ENCODE measurements at places on chromosomes 3 and 15.

GRCh38 chr3:10232137-10232536, 16.1 kb upstream of the TATDN2 start:
- no peak for DNase-seq

GRCh38 chr3:155154255-155154654, 74.1 kb downstream of the MME start:
- no peak for DNase-seq

- no peak for DNase-seq
These were observed 35.4 kb upstream of the LACTB start for GRCh38 chr15:63086271-63086670.

GRCh38 chr3:70040386-70040785, 40.9 kb downstream of the SAMMSON start:
- no peak for DNase-seq

GRCh38 chr3:194986208-194987043, 284.5 kb downstream of the XXYLT1 start:
- DNase-seq: no peak

DNA sequence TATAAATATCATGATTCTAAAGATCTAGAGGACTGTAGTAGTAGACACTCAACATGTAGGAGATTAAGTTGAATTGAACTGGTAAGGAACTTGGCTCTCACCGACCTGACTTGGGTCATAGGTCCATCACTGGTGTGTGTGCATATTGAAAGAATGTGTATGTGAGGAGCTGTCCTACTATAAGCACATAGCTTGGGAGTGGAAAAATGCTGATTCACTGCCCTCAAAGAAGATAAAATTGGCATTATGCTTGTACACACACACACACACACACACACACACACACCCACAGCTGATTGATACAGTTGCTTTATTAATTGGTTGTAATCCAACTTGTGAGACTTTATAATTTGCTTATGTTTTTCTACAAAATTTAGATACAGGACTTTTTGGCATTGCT, 411.0 kb upstream of the NR2F2 start:
- DNase-seq: no peak

- DNase-seq: no peak
These were observed 33.6 kb downstream of the CD200R1L start for GRCh38 chr3:112813016-112813415.

- no peak for DNase-seq
These were observed 8.3 kb downstream of the SHC4 start for GRCh38 chr15:48955370-48955769.

DNA sequence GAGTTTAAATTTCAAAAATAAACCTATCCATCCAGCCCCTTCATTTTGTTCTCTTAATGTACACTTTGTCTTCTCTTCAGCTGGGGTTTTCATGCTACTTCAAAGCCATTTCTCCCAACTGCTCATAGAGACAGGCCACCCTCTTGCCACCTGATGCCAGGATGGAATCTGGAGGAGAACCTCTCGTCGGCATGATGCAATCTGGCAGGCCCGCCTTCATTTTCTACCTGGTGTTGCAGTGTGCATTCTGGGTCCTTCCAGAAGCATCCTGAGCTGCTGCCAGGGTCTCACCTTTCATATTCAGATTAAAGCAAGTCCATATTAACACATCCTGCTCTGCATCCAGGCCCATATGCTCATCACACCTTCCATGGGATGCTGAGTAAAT, 60.8 kb downstream of the CTNNB1 start:
- no peak for DNase-seq

- no peak for DNase-seq
These were observed 4.8 kb downstream of the SCN5A start for GRCh38 chr3:38644662-38645053.

- DNase-seq: no peak
These were observed 21.8 kb downstream of the NIPA1 start for GRCh38 chr15:22808240-22808639.

DNA sequence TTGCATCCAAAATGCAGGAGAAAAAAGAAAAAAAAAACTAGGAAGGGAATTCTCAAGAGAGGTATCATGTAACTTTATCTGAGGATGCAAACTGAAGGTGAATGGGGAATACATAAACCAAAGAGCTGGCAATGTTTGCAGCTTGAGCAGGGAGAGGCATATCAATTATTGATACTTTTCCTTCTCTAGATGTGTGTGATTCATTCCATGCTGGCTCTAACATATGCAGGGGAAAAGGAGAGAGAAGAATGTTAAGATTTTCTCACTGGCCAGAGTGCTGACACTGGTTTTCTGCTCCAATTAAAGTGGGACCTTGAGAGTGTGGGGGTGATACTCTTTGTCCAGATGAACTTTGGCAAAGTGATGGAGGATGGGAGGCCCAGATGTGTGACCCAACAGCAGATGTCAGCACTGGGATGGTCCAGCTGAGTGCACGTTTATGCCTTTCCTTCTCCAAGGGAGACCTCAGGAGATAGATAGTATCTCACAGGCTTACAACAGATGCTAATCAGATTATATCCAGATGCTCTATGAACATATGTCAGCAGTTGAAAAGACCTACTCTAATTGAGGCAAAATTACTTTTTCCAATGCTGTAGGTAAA, 50.0 kb upstream of the PSMD6 start:
- no peak for DNase-seq

DNA sequence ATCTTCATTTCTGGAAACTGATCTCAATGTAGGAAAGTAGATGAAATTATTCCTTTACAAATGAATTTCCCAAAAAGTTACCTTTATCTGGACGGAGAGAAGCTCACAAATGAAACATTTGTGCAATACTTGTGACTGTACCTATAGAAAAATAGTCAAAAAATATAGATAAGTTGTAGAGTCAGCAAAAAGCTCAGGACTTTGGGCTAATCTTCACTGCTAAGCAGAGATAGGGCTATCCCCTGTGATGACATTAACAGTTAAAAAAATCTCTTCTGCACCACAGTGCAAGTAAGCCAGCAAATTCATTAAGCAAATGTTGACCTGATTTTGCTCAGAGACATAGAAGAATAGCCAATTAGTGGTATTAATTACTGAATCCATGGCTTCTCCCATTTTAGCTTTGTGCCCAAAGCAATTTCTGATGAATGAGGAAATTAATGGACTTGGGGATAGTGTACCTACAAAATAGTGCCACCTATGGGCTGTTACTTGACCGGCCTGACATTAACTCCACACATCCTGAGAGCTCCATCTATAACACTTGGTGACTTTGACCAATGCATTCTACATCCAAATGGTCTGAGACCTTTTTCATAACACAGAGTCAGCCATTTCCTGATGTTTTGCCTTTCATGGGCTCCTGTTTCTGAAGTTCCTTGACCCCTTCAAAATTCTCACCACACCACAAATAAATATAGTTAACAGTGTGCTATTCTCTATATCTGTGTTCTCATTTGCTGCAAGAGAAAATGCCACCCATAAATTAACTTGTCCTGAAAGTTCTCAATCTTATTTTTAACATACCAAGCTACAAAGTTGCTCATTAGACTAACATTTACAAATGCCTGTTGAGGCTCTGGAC, 105.0 kb downstream of the SSR3 start:
- DNase-seq: peak; percentile 60

- DNase-seq: no peak
These were observed 80.4 kb upstream of the LRIG1 start for GRCh38 chr3:66581256-66581655.

GRCh38 chr3:25483456-25483855, 55.4 kb downstream of the RARB start:
- DNase-seq: no peak

- peak; percentile 31 for DNase-seq
These were observed 140.7 kb downstream of the MINAR1 start for GRCh38 chr15:79572691-79573404.

GRCh38 chr15:87739866-87740265, 516.7 kb downstream of the NTRK3 start:
- DNase-seq: no peak

- DNase-seq: no peak
These were observed 13.3 kb upstream of the SSUH2 start for GRCh38 chr3:8657804-8658305.

GRCh38 chr3:31262201-31262600, 270.5 kb upstream of the STT3B start:
- DNase-seq: no peak

DNA sequence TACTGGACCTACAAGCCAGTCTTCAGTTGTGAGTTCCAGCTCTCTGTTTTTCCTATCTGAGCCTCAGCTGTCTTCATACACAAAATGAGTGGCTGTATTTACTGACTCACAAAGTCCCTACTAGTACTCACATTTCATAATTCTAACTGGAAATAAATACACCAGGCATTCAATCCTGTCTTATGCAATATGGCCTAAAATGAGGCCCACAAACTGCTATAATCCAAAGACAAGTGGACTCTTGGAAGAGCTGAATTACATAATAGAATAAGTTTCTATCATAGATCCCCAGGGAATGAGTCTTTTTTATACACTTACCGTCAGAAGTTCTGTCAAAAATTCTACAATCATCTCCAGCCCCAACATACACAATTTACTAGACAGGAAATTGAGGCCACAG, 211.9 kb downstream of the LRRN1 start:
- DNase-seq: no peak

DNA sequence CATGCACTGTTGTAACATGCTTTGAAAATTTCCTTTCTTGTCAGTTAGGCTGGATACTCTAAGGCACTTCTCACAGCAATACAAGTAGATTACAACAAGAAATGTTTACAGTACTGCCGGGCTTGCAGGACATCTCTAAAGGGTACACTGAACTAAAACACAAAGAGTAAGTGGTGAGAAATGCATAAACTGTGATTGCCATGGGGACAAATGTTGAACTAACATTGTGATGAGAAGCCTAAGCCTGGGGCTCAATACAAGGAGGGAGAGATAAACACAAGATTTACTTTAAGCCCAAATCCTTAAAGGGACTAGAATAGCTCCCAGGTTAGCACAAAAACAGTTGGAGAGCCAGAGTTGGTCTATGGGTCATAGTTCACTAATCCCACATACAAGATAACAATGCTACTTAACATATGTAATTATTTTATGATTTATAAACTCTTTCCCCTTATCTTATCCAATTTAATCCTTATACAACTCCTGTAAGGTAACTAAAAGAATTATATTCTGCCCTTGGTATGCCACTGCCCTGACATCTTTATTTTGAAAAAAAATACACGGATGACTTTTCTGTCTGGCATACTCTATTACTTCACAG, 126.9 kb downstream of the THRB start:
- DNase-seq: no peak

- DNase-seq: no peak
These were observed 414.7 kb upstream of the NAALADL2 start for GRCh38 chr3:174444391-174444790.

DNA sequence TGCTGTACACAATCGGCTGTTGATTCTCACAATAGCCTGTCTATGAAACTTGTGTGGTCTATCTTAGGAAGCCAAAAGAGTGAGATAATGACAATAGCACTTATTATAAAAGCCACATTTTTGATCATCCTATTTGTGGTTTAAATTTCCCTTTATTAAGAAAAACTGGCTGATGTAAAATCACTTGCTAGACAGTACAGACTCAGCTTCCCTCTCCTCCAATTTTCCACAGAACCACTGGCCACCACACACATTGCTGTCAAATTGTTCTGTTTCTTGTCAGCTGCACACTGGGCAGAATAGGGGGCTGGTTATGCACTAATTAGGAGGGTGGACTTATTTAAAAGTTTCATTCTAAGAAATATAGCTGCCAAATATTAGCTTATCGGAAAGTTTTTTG, 425.9 kb downstream of the EPHA3 start:
- DNase-seq: no peak

DNA sequence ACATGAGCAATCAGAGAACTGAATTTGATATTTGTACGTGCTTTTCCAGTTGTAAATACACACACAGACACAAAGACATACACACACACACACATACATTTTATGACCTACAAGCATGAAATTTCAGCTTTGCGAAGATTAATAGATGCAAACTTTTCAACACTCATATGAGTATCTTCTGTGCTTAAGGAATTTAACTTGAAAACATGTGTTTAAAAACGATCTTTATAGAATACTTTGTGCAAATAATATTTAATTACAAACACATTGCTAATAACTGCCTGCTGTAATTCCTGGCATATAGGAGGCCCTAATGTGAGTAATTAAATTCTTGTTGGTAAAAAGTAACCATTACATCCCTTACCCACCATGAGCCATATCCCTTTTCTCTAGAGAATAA, 107.7 kb upstream of the PLSCR5 start:
- no peak for DNase-seq

GRCh38 chr3:20421-20820, 176.1 kb upstream of the CHL1 start:
- no peak for DNase-seq

DNA sequence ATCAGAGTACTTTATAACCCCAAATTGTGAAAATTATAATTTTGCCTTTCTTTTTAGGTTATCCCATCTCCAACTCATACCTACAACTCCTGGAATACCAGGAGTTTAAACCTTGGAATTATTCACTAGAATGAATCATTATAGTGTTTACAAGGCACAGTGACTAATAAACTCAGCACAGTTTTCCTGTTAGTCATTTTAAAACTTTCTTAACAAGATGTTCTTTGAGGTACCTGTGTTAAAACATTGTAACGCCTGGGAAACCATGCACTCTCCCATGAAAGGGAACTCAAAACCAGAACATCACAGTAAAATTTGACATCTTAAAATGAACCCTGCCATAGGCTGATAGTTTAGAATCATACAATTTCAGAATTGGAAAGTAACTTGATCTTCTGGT, 132.4 kb upstream of the OSTN start:
- DNase-seq: no peak

DNA sequence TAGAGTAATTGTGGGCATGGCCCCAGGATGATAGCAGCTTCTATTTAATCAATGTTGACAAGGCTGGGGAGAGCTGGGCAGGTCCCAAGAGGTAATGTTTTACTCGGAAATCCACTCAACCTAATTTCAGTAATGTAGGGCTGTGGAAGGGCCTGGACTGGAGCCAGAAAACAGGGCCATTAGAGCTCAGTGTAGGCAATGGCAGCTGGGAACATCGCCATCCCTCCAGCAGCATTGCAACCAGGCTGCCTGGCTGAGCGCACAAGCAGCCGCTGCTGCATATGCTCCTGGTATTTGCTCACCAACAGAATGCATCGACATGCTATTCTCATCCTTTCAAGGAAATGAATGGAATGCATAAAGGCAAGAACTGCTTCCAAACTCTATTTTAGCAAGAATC, 90.0 kb downstream of the GAP43 start:
- DNase-seq: no peak

GRCh38 chr15:29465196-29465595, 195.6 kb upstream of the NSMCE3 start:
- no peak for DNase-seq

GRCh38 chr3:171838218-171838720, 4.9 kb upstream of the TMEM212 start:
- DNase-seq: no peak

- DNase-seq: no peak
These were observed 207.5 kb upstream of the DPH6 start for GRCh38 chr15:35753486-35753885.

- no peak for DNase-seq
These were observed 262.9 kb downstream of the IL5RA start for GRCh38 chr3:2847062-2847841.

DNA sequence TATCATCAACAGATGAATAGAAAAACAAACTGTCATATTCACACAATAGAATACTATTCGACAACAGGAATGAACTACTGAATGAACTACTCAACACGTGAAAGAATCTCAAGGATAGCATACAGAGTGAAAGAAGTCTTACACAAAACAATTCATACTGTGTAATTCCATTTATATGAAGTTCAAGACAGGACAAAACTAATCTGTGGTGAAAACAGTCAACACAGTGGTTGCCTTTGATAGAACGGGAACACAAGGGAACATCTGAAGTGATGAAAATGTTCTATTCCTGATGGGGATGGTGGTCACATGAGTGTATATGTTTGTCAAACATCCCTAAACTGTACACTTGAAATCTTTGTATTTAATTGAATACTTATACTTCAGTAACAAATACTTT, 2.6 kb upstream of the SUSD5 start:
- DNase-seq: no peak

All from activated CD4-positive, alpha-beta T cell treated with anti-CD3 and anti-CD28 coated beads, Interleukin-2, amount 10 ng/mL, durations not matched to agents 24 days and 14 days (primary cell).